ENCODE measurements at places on chromosomes 4 and X. TPM values are rescaled to one million over a fixed set of nuclear protein-coding genes. Genes with fewer than 3 reads are reported as not detected.

Gene SLC9B1
- 0.14 TPM for total RNA-seq

Gene CENPVL2
- not detected for total RNA-seq

Gene IGSF1
- 0.29 TPM for total RNA-seq

Gene MTMR8
- total RNA-seq: not detected

Gene TLL1
- total RNA-seq: 0.22 TPM

Gene RIBC1
- total RNA-seq: 0.14 TPM

Gene NEIL3
- total RNA-seq: 14.6 TPM

Gene NR0B1
- not detected for total RNA-seq

Gene OTC
- total RNA-seq: not detected

Gene FGG
- total RNA-seq: not detected

Gene IL2
- not detected for total RNA-seq

Gene MAPK10
- 1.8 TPM for total RNA-seq

Gene SORCS2
- 0.22 TPM for total RNA-seq

Gene MAGEC2
- total RNA-seq: not detected

Gene TMEM31
- total RNA-seq: not detected

Gene ADAM29
- total RNA-seq: not detected

Gene HMGN5
- total RNA-seq: 1.1 TPM

Gene FABP2
- total RNA-seq: not detected

Gene TMPRSS11E
- total RNA-seq: not detected

Gene APEX2
- 12.0 TPM for total RNA-seq

Gene DGAT2L6
- total RNA-seq: not detected

Gene DMD
- total RNA-seq: 30.6 TPM

Gene TMEM156
- 3.7 TPM for total RNA-seq

Gene SPANXC
- not detected for total RNA-seq

Gene HTR2C
- 0.44 TPM for total RNA-seq

Gene USP17L21
- not detected for total RNA-seq

Gene CWH43
- not detected for total RNA-seq

Gene RNF175
- total RNA-seq: not detected

Gene CT45A7
- not detected for total RNA-seq

Gene AFM
- not detected for total RNA-seq

Gene NAP1L3
- total RNA-seq: 0.22 TPM

Gene DDIT4L
- total RNA-seq: 12.5 TPM

Gene PLXNB3
- 4.6 TPM for total RNA-seq

Gene PPARGC1A
- total RNA-seq: under 0.01 TPM

All from placental pericyte (primary cell).